SK-N-SH (cell line): ENCODE measurements at places on chromosomes 1 and 21.

- no peak for DNase-seq
Observed at GRCh38 chr1:172781513-172782140, 122.7 kb downstream of the FASLG start.

DNA sequence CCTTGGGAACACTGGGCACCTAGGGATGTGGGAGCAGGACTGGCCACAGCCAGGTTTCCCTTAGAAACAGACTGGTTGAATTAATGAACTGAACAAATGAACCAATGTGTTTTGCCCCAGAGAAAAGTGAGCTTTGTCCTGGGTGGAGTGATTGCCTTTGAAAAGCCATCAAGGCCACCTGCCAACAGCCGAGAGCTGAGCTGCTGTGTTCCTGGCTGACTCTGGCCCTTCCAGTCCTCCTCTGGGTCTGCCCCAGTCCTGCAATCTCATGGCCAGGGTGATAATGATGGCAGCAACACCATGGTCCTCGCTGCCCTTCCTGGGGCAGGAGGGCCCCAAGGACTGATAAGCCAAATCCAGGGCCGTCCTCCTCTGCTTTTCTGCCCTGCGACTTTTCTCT lies 18.2 kb upstream of the GJA9 start:
- DNase-seq = no peak

GRCh38 chr21:26844258-26845065 lies 747 bp downstream of the ADAMTS1 start:
- peak; percentile 73 for DNase-seq

GRCh38 chr1:101081496-101082488 lies 56.2 kb upstream of the DPH5 start:
- DNase-seq = no peak

GRCh38 chr1:239718997-239719628 lies 332.7 kb downstream of the CHRM3 start:
- DNase-seq = no peak

- no peak for DNase-seq
Observed at GRCh38 chr21:37671381-37671780, 244.9 kb downstream of the KCNJ6 start.

GRCh38 chr1:208209896-208210589 lies 34.1 kb downstream of the PLXNA2 start:
- DNase-seq = no peak

DNA sequence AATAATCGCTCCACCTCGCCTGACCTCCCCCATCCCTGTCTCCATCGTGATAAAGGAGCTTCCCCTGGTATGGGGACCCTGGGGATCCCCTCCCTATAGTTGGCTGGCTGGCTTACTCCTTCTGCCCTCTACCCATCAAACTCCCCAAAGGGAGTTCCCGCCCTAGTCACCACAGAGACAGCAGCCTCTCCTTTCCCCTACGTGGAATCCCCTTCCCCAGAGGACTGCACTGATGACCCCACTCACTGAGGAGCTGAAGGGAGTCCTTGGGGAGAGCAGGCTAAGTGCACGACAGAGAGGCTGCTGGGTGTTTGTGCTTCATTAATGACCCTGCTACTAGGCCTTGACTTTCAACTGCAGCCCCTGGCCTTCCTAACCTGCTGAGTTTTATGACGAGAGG lies 1.9 kb downstream of the CADM3 start:
- DNase-seq = no peak
